Natural killer cell (primary cell): ENCODE measurements at places on chromosomes 4 and X.

DNA sequence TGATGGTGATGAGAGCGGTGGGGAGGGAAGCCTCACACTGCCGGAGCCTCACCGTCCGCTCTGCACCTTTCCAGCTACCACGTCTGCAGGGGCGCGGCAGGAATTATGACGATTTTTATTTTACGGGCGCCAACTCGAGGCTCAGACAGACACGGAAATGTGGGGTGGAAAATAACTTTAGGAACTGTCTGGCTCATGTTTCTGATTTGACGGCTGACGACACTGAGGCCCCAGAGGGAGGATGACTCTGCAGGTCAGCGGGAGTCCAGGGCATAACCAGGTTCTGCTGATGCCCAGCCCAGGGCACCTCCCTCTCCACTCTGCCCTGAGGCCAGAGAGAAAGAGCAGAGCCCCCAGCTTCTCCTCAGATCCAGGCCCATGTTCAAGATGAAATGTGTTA lies 43.9 kb downstream of the C4orf50 start:
- DNase-seq = no peak
- H3K4me3 ChIP-seq = no peak overlapping the region
- H3K36me3 ChIP-seq = no peaks in the 10 kb centered on the region
- no peaks in the 10 kb centered on the region for H3K4me1 ChIP-seq
- no peaks in the 10 kb centered on the region for H3K27me3 ChIP-seq

DNA sequence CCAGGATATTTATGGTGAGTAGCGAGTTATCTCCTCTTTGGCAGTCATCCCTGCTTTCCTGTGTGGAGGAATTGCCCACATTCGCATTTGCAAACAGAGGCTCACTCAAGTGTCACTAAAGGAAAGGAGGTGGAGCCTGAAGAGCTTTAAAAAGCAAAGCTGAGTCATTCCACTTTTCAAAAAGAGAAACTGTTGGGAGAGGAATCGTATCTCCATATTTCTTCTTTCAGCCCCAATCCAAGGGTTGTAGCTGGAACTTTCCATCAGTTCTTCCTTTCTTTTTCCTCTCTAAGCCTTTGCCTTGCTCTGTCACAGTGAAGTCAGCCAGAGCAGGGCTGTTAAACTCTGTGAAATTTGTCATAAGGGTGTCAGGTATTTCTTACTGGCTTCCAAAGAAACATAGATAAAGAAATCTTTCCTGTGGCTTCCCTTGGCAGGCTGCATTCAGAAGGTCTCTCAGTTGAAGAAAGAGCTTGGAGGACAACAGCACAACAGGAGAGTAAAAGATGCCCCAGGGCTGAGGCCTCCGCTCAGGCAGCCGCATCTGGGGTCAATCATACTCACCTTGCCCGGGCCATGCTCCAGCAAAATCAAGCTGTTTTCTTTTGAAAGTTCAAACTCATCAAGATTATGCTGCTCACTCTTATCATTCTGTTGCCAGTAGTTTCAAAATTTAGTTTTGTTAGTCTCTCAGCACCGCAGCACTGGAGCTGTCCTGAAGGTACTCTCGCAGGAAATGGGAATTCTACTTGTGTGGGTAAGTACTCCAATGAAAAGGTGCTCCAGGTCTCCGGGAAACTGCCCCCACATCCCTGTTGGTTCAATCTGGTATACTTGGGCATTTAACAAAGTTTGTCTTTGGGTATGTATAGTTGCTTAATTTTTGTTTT lies at the start of gene EGF:
TSS of gene EGF (plus strand) at position 178 of the 890 bp plus-strand sequence. CDS start at position 631, 453 bp downstream.
- no peaks in the 10 kb centered on the region for H3K36me3 ChIP-seq
- DNase-seq = no peak
- H3K27ac ChIP-seq = no peak within 1 kb of the TSS
- no peaks in the 10 kb centered on the region for H3K4me1 ChIP-seq
- H3K27me3 ChIP-seq = peaks cover 6% of the 10 kb centered on the region

- H3K27me3 ChIP-seq = no peaks in the 10 kb centered on the region
- H3K4me1 ChIP-seq = peaks cover 16% of the 10 kb centered on the region
- peak; percentile 66 for DNase-seq
- H3K27ac ChIP-seq = peak overlapping the region; percentile 98
- H3K4me3 ChIP-seq = peak overlapping the region; percentile 70
Observed at GRCh38 chrX:119605464-119606279, 552 bp downstream of the NKRF start.

DNA sequence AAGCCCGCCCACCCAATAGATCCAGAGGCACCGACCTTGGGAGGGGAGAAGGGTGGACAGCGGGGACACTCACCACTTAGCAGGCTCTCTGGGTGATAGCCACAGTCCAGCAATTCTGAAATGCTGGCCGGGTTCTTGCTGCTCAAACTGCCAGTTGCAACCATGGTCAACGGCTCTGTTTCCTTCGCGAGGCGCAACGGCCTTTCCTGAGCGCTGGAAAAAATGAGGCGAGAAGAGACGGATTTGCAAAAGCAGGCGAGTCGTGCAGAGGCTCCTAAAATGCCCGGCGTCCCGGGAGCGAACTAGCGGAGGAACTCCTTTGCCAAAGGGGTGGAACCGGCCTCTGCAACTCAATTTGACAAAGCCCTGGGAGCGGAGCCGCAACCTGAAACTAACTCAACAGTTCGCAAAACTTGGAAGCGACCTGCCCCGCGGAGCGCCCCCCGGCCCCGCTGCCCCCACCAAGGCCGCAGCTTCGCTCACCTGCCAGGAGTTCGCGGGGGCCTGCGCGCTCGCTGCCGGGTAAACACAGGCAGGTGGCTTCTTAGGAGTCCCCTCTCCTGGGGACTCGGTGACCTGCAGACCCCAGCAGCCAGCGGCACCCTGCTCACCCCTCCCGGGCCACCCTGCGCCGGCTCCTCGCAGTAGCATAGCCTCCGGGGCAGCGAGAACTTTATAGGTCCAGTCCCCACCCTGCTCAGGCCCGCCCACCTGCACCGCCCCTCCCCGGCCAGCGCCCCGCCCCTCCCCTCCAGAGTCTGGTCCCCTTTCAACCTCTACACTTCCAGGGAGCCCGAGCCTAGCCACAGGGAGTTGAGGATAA lies at the start of gene DDIT4L:
TSS of gene DDIT4L (minus strand) at position 649 of the 823 bp plus-strand sequence. CDS start at position 164, 485 bp downstream.
- peak within 1 kb of the TSS; percentile 6 for H3K4me3 ChIP-seq
- no peak for DNase-seq
- no peaks in the 10 kb centered on the region for H3K36me3 ChIP-seq
- peaks cover 19% of the 10 kb centered on the region for H3K27me3 ChIP-seq

DNA sequence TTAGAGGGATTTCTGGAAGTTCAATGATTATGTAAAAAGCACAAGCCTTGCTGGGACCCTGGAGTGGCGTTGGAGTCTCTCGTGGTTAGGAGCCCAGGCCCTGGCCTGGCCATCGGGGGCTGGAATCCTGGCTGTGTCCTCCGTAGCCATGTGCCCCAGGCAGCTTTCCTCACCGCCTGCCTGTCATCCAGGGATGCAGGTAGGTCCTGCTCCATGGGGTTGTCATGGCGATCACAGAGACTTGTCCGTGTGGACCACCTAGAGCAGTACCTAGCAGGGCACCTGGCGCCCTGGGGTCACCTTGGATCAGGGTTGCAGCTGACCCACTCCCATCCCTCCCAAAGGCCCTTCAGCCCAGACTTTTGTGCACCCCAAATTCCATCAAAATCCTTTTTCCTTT lies 30.2 kb upstream of the WFS1 start:
- no peak for DNase-seq
- no peak overlapping the region for H3K27ac ChIP-seq
- H3K27me3 ChIP-seq = peaks cover 6% of the 10 kb centered on the region
- H3K36me3 ChIP-seq = no peaks in the 10 kb centered on the region

DNA sequence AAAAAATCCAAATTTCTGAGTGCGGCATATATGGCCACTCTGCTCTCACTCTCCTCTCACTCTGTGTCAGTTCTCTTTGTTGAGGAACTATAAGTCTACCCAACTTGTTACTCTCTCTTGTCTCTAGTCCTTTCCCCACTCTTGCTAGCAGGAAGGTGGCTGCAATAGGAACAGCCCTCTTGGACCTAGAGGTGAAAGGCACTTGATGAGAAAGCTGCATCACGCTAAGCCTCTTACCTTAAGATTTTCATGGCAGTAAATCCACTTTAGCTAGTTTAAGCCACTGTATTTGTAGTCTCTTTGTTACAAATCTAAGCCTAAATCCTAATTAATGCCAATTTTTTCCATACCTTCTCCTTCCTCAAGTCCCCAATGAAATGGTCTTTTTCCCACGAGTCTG lies 189.9 kb downstream of the NKX6-1 start:
- H3K4me3 ChIP-seq = no peak overlapping the region
- H3K36me3 ChIP-seq = no peaks in the 10 kb centered on the region
- no peak for DNase-seq
- H3K27me3 ChIP-seq = no peaks in the 10 kb centered on the region
- no peak overlapping the region for H3K27ac ChIP-seq
